GM19239 (cell line): ENCODE measurements at places on chromosomes 12 and 14.

- no peak for DNase-seq
Observed at GRCh38 chr12:7108796-7109571, at the start of gene C1RL. TSS of gene C1RL (minus strand) at chr12:7109214. CDS start at chr12:7109180, 34 bp downstream.

DNA sequence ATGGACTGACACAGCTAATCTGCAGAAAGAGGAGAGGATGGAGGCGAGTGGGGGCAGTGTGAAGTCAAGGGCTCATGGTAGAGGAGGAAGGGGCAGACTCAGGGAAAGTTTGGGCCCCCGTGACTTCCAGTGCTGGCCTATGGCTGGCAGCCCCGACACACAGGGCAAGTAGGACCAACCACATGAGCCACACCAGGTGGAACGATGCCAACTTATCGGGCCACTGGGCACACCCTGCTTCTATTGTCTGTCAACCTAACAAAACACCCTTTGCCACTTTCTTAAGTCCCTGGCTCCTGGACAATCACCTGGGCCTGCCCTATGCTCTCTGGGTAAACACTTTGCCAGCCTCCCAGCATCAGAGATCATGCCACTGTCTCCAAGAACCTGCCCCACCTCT is 65.2 kb upstream of the PSMC1 start:
- DNase-seq: no peak

- no peak for DNase-seq
Observed at GRCh38 chr12:107288414-107289127, 195.2 kb upstream of the CRY1 start.

DNA sequence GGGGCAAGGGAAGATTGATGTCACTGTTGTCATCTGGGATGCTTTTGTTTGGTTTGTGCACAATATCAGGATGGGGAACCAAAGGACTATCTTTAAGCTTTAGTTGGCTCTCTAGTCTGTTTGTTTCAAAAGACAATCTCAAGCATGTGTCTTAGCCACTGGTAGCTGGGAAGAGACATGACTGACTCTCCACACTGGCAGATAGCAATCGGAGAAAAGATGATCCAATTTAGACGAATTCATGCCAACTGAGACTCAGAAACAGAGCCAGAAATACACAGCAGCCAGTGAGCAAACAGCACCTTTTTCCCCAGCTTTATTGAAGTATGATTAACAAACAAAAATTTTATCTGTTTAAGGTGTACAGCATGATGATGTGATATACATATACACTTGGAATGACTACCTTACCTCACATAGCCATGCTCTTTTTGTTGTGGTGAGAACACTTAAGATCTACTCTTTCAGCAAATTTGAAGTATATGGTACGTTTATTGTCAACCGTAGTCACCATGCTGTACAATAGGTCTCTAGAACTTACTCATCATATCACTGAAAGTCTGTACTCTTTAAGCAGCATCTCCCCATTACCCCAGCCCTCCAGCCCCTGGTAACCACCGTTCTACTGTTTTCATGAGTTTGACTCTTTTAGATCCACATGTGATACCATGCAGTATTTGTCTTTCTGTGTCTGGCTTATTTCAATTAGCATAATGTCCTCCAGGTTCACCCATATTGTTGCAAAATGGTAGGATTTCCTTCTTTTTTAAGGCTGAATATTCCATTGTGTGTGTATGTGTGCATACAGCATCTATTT is 50.6 kb downstream of the DUSP16 start:
- DNase-seq: no peak

GRCh38 chr14:52413729-52414408 is 99.8 kb downstream of the PTGER2 start:
- DNase-seq: no peak

- no peak for DNase-seq
Observed at GRCh38 chr12:59087077-59087673, 166.9 kb upstream of the LRIG3 start.

DNA sequence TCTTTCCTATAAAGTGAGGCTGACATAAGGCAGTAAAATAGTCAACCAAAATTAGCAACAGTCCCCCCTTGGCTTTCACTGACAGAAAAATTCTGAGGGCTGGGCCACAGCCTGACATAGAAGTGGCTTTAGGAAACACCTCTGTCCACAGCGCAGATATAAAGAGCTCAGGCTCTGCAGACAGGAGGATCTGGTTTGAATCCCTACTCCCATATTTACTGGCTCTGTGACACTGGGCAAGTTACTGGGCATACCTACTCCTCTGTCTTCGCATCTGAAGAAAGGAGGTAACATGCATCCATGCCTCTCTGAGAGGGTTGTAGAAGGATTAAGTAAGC is 95.3 kb downstream of the STXBP6 start:
- no peak for DNase-seq

DNA sequence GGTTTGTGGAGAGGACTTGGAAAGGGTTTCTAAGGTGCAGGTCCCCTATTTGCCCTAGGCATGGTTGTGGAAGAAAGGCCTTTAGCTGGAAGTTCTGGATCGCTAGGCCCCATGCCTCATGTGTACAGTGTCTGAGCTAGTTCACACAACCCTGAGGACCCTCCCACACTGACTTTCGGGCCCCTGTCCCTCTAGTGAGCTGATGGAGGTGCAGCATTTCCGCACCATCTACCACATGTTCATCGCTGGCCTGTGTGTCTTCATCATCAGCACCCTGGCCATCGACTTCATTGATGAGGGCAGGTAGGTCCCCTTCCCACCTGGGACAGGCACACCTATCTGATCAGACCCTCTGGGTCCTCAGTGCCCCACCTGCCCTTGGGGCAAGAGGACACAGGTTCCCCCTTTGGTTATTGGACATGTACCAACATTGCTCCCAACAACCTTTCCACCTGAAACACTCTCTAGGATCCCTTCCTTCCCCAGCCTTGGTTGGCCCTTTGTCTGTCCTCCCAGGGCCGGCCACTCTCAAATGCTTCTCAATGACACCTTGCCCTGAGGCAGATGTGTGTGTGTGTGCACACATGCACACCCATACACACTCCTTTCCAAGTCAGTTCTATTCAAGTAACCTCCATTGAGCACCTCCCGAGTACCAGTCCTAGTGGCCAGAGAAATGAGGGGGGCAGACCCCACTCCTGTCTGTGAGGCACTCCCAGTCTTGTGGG is 2.6 kb downstream of the SOAT2 start:
- DNase-seq: no peak

GRCh38 chr12:108879615-108880254 is at the start of gene DAO:
TSS of gene DAO (plus strand) at chr12:108880092. CDS start at chr12:108885007, 4,915 bp downstream.
- no peak for DNase-seq

DNA sequence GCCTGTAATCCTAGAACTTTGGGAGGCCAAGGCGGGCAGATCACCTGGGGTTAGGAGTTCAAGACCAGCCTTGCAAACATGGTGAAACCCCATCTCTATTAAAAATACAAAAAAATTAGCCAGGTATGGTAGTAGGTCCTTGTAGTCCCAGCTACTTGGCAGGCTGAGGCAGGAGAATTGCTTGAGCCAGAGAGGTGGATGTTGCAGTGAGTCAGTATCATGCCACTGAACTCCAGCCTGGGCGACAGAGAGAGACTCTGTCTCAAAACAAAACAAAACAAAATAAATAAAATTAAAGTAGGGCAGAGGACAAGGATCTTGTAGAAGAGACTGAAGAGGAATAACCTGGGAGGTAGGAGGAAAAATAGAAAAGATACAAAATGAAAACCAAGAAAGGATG is 45.5 kb upstream of the GUCY2C start:
- no peak for DNase-seq

DNA sequence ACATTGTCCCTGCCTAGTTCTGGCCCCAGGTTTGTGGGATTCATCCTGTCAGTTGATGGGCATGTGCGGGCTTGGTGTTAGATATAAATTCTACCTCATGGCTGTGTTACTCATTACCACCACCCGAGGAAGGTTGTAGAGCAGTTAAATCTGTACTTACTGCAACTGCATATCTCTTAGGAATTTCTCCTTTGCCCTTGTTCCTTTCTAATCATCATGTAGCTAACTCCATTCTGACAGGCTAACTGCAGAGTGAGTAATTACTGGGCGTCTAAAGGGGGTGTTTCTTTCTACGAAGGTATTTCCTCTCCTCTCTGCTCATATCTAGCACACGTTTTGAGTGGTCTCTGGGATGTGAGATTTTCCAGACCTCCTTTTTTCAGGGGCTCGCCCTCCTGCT is 1076.7 kb downstream of the TMTC2 start:
- DNase-seq: no peak

DNA sequence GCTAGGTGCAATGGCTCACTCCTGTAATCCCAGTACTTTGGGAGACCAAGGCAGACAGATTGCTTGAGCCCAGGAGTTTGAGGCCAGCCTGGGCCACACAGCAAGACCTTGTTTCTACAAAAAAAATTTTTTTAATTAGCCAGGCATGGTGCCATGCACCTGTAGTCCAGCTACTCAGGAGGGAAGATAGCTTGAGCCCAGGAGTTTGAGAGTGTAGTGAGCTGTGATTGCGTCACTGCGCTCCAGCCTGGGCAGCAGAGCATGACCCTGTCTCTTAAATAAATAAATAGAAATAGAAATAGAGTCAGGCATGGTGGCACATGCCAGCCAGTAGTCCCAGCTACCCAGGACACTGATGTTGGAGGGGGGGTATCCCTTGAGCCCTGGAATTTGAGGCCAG is 36.7 kb upstream of the CLIP1 start:
- DNase-seq: no peak

DNA sequence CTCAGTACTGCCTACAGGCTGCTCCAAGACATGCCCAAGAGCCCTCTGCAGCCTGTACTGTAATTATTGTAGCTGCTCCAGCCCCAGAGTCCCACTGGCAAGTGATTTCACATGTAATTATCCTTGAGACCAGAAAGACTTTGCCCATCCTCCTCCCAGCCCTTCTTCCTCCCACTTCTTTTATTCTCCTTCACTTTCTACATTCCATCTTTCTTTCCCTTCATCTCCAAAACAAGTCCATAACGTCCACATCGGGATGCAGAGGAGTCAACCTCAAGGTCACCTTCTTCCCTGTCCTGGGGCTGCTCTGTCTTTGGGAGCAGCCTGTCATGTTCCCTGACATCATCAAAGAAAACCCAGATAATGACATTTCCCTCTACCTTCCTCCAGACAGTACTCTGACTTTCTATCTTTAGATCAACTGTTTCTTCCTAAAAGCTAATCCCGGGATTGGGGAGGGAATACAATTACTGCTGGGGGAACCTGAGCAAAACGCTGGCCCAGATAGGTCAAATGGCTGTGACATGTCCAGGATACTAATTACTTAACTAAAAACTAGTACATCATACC is 39.1 kb downstream of the SLC8A3 start:
- DNase-seq: no peak
